ENCODE measurements at places on chromosomes 5 and 9.

DNA sequence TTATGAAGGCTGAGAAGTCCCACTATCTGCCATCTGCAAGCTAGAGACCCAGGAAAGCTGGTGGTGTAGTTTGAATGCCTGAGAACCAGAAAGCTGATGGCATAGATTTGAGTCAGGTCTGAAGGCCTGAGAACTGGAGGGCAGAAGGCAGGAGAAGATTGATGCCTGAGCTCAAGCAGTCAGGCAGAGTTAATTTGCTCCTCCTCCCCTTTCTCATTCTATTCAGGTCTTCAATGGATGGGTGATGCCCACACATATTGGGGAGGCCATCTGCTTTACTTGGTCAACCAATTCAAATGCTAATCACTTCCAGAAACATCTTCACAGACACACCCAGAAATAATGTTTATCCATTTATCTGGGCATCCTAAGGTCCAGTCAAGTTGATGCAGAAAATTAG is 87.6 kb upstream of the CPLX2 start:
- no peak for DNase-seq

DNA sequence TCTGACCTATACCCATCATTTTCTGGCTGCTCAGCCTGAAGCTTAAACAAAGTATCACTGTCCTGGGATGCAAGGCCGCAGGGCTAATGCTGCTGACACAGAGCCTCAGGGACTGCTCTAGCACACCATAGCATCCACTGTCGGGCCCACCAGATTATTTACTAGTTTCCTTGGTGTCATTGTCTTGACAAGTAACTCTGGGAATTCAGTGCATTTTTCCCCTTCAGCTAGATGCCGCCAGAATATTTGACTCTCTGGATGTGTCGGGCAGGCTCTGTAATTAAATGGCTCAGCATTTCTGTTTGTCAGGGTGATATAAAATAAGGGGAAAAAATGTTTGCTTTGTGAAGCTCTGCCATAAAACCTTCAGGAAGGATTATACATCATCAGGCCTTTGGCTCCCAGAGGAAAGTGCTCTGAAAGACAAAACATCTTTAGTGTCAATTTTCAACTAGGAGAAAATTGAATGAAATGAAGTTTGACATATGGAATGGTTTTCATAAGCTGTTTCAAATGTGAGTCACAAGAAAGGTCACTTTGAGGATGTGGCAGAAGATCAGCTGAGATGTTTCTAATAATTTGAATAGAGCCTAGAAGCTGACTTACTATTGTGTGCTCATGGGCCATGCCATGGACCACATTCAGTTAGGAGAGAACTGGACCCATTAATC is 350.1 kb downstream of the TMEM232 start:
- no peak for DNase-seq

DNA sequence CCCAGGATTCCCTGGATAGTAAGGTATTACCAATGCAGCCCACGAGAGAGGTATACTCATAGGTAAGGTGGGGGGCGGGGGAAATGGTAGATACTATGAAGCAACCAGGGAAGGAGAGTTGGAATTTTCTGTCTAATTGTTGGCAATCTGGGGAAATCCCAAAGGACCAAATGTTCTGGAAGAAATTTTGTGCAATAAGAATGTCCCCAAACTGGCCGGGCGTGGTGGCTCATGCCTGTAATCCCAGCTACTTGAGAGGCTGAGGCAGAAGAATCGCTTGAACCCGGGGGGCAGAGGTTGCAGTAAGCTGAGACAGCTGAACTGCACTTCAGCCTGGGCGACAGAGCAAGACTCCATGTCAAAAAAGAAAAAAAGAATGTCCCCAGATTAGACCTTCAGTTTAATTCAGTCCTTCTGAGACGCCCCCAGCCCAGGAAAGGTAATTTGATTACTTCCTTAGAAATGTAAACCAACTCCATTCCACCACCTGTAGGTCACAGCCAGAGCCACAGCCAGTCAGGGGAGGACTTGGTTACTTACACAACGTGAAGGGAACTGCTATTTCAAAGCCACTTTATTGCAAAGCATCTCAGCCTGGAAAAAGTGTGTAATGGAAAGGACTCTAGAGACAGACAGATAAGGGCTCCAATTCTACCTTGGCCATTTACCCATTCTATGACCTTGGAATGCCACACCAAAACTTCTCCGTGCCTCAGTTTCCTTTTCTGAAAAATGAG is 50.0 kb upstream of the KLF4 start:
- DNase-seq = no peak

DNA sequence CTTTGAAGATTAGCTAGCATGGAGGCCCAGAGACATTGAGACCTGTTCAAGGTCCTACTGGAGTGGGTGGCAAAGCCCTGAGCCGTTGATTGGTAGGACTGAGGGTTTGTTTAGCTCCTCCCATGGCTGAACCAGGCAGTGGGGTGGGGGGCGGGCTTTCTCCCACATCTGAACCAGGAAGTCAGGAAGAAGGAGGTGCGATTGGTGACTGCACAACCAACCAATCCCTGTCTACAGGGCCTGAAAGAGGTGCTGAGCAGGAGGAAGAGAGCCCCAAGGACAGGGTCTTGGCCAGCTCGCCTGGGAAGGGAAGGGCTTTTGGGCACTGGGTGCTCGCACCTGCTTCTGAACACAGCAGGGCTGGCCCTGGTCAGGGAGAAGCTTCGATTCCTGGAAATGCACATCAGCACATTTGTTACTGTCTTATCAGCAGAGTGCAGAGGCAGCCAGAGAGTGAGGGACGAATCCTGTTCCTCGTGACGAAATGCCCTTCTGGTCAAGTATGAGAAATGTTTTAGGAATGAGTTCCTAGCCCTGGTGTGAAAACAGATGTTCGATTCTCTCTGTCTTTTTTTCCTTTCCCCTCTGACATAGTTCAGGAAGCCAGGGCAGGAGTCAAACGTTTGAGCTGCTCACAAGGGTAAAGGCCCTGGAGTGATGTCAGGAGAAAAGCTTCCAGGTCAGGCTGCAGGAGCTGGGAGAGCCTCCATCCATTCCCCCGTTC is 294.8 kb upstream of the KLF4 start:
- no peak for DNase-seq

- no peak for DNase-seq
Observed at GRCh38 chr5:54176066-54176830, 134.1 kb downstream of the ARL15 start.

DNA sequence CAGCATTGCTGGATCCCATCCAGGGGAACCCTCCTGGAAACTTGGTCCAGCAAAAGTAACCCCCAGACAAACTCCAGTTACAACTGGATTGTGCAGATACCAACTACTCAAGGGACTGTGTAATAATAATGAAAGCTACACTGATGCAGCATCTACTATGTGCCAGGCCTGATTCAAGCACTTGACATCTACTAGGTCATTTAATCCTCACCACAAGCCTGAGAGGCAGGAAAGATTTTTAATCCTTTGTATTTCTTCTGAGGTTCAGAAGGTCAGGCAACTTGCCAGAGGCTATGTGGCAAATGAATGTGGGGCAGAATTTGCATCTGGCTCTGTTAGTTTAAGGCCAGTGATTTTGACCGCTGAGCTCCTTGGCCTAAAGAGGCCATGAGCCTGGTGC is 29.5 kb upstream of the FOXI1 start:
- DNase-seq = no peak

GRCh38 chr5:54022223-54022622 is 288.1 kb downstream of the ARL15 start:
- DNase-seq = no peak

DNA sequence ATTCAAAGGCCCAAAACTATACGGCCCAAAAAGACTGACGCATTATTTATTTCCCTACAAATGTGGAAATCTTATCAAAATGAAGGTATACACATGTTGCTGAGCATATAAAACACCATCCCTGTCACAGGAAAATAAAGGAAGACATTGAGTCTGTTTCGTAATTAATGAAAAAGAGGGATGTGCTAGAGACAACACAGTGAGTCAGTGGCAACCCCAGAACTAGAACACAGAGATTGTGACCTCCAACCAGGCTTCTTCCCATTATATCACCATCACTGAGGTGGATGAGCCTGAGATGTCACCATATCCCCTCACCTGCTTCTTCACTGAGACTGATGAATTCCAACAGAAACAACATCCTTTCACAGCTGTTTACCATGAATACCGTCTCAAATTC is 3.8 kb downstream of the NDUFA8 start:
- no peak for DNase-seq

DNA sequence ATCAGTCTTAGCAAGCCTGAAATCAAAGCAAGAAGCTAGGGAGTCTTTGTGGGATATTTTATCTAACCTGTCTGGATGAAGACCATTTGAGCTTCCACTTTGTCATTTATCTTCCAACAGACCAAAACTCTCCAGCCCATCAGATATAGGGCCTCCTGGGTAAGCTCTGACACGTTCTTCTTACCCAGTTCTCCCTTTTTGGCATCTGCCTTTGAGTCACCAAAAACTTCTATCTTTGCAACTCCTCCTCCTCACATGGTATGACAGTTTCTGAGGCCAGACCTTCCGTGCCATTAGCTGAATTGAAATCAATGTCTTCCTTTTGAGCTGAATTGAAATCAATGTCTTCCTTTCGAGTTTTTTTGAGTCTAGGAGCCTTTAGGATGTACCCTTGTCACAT is 156.6 kb upstream of the SPRY4 start:
- DNase-seq = no peak

- no peak for DNase-seq
Observed at GRCh38 chr5:107873877-107874276, 203.1 kb upstream of the EFNA5 start.

GRCh38 chr9:100637787-100638186 is 59.9 kb downstream of the CAVIN4 start:
- DNase-seq = no peak

DNA sequence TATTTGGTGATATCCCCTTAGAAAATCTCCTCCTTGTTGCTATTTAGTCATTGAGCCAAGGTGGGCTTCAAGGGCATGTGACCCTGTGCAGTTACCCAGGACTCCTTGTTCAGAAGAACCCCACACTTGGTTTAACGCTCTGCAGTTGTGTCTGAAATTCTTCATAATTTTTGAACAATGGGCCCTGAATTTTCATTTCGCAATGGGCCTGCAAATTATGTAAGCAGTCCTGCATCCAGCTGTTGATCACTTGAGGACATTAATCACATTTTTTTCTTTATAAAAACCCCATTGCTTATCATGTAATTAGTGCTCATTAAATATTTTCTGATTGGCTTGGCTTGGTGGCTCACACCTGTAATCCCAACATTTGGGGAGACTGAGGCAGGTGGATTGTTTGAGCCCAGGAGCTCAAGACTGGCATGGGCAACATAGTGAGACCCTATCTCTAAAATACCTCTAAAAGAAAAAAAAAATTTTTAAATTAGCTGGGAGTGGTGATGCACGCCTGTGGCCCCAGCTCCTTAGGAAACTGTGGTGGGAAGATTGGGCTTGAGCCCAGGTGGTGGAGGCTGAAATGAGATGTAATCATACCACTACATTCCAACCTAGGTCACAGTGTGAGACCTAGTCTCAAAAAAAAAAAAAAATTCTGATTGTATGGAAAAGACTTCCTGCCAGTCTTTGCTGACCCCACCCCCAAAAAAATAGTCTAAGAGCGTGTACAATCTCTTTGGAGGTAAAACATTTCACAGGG is 194.2 kb upstream of the HAPLN1 start:
- DNase-seq = no peak

GRCh38 chr5:157431544-157432200 is 28.3 kb upstream of the NIPAL4 start:
- no peak for DNase-seq

DNA sequence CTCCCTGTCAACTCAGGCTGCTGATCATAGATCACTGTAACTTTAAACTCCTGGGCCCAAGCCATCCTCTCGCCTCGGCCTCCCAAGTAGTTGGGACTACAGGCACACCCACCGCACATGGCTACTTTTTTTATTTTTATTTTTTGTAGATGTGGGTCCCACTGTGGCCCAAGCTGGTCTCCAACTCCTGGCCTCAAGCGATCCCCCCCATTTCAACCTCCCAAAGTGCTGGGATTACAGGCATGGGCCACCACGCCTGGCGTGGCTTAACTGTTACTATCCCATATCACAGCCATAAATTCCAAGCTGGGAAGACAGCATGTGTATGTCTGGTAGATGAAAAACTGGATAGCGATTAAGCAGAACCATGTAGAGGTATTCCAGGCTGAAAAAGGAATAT is 1.0 kb downstream of the HDAC3 start:
- no peak for DNase-seq

DNA sequence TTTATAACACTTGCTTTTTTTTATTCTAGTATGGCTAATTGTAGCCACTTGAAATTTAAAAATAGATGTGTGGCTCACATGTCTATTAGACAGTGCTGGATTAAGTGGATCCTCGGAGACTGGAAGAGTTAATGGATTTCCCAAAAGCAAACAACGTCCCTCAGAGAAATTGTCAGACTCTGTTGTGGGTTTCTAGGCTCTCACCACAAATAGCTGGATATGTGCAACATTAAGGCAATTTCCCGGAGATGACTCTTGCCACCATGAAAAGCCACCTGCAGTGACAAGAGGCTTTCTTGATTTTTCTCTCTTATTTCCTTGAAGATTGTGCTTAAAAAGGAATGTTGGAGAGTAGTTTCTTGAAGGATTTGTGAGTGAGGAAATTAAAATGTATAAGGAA is 43.2 kb downstream of the TMEM167A start:
- DNase-seq = no peak

GRCh38 chr9:7879551-7880245 is 80.1 kb upstream of the DMAC1 start:
- DNase-seq = no peak

- no peak for DNase-seq
Observed at GRCh38 chr5:32290922-32291321, 21.8 kb downstream of the MTMR12 start.

GRCh38 chr9:129197978-129198318 is 19.9 kb upstream of the IER5L start:
- DNase-seq = no peak

GRCh38 chr5:84585218-84585617 is 200.5 kb upstream of the EDIL3 start:
- no peak for DNase-seq

- no peak for DNase-seq
Observed at GRCh38 chr5:33161421-33161820, 279.3 kb upstream of the TARS1 start.

DNA sequence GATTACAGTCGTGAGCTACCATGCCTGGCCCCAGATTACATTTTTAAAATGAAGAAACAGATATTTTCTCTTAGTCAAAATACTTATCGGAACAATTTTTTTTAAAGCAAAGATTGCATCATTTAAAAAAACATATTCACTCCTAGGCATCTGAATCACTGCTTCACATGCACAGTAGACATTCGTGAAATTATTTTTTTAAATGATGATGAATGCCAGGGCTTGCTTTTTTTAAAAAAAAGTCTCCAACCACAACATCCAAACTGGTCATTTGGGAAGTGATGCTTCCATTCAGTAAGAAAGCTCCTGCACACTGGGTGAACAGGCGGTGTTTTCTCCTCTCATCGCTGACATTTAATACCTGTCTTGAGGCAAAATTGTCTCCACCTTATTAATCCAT is 223.0 kb upstream of the DMRT1 start:
- no peak for DNase-seq

- DNase-seq = no peak
Observed at GRCh38 chr9:93235300-93235960, 51.5 kb downstream of the WNK2 start.

GRCh38 chr5:33067291-33067690 is 356.2 kb downstream of the NPR3 start:
- no peak for DNase-seq

GRCh38 chr5:178363501-178364325 is 131.1 kb upstream of the PHYKPL start:
- no peak for DNase-seq
